ENCODE measurements at places on chromosomes 16 and 17.

- DNase-seq = no peak
Observed at GRCh38 chr16:84095466-84095865, 21.3 kb downstream of the MBTPS1 start.

DNA sequence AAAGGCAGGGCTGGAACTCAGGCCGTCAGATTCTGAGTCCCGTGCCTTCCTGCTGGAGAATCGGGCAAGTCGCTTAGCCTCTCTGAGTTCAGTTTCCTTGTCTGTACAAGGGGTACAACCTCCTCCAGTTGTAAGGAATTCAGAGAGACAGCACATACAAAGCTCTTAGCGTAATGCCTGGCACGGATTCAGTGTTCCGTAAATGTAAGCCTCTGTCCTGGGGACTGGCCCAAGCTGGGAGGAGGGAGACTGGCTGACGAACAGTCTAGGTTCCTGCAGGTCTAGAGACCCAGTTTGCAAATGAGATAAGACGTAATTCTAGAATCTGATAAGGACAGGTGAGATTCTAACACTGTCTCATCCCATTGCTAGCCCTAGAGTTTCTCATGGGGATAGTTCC is 9.9 kb downstream of the METTL22 start:
- DNase-seq = no peak

- DNase-seq = no peak
Observed at GRCh38 chr16:55821210-55821609, 11.7 kb downstream of the CES1 start.

DNA sequence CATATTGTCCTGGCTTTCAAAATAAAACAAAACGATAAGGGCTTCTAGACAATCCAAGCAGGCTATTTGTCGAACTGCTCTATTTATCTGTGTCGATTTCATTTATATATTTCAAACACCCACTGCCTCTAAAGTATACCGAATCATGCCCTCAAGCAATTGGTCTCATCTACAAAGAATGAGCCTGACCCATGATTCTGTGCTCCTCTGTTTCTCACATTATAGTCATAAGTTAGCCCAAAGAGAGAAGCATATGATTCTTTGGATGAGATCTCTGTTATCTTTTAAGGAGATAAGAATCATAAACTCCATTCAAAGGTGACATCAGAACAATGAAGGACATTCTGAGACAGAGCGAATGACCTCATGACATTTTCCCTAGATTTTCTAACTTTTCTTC is 191.1 kb downstream of the MAP2K6 start:
- no peak for DNase-seq

GRCh38 chr17:76727745-76728456 is 1.3 kb downstream of the METTL23 start:
- no peak for DNase-seq

DNA sequence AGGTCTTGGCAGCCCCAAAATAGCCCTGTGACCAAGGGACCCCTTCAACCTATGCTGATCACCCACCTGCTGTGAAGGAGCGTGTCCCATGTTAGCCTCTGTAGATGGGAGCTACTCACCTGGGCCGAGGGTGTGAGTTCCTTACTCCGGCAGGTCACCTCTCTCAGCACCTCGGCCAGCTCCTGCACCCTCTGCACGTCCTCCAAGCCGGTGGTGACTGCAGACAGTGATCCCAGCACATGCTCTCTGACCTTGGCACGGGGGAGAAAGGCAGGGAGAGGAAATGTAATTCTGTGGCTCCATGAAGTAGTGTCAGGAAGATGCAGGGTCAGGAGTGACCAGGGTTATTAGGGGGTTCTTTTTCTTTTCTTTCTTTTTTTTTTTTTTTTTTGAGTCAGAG is 67.7 kb upstream of the BCO1 start:
- no peak for DNase-seq

- no peak for DNase-seq
Observed at GRCh38 chr17:34485999-34486398, 93.4 kb upstream of the TMEM132E start.

GRCh38 chr17:44623070-44623725 is 33.1 kb upstream of the MEIOC start:
- no peak for DNase-seq

- no peak for DNase-seq
Observed at GRCh38 chr16:88634994-88635670, 3.2 kb upstream of the IL17C start.

DNA sequence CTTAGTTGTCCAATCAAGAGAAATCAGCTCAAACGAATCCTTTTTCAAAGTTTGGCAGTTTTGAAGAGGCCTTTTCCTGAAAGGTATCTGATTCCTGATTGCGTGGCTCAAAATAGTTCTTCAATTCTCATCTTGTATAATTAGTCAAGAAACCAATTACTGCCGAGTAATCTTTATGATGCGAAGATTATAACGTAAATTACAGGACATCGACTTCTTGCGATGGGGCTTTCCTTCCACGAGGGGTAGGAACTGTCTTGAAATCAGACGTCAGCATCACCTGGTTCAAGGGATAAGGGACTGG is 644 bp upstream of the ARL2BP start:
- no peak for DNase-seq

DNA sequence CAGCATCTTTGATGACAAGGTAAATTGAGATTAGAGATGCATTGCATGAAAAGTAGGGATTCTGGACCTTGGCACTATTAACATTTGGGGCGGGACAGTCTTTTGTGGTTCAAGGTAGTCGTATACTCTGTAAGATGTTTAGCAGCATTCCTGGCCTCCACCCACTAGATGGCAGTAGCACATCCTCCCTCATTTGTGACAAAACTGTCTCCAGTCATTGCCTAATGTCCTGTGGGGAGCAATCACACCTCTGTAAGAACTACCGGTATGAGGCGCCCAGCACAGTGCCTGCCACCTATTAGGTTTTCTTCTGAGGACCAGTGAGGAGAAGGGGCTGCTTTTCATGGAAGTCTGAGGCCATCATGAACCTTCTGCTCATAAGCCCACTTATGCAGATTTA is 180.8 kb downstream of the RBFOX1 start:
- no peak for DNase-seq

- no peak for DNase-seq
Observed at GRCh38 chr17:48842746-48843145, 11.9 kb downstream of the CALCOCO2 start.

DNA sequence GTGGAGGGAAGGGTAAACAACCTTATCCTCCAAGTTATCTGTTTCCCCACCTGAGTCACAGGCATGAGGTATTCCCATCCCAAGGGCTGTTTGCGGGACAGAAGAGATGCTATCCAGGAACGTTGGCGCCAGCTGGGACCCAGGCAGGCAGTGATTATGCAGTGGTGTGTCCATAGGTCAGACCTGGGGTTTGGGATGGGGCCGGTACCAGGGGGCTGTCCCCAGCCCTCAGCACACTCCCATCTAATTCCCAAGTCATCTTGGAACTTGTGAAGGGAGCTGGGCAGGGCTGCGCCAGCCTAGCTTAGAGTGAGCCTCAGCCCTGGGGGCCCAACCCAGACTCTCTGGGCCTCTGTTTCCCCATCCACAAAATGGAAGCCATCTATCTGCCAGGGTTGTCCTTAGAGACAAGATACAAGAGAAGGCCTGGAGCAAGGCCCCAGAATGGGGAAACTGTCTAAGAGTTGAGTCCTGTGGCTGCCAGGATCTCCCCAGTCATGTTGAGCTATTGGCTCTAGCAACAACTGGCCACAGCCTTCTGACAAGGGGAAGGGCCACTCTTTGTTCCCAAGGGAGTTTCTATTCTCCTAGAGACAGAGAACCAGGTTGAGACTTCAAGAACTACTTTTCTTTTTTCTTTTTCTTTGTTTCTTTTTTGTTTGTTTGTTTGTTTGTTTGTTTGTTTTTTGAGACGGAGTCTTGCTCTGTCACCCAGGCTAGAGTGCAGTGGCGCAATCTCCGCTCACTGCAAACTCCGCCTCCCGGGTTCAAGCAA is 9.8 kb upstream of the JUP start:
- DNase-seq = no peak

DNA sequence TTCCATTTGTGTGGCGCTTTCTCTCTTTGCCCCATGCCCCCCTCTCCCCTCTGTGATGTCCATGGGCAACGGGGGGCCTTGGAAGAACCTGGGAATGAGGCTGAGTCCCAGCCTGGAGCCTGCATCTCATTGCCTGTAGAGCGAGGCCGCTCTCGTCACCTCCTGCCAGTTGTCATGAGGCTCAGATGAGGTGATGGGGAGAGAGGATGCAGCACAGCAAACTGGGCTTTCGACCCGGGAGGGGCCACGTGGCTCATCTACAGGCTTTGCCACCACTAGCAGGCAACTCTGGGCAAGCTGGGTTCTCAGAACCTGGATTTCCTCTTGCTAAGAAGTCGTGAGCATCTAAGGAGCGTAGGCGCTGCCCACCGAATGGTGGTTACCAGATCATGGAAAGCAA is 31.9 kb upstream of the CREBBP start:
- DNase-seq = no peak

DNA sequence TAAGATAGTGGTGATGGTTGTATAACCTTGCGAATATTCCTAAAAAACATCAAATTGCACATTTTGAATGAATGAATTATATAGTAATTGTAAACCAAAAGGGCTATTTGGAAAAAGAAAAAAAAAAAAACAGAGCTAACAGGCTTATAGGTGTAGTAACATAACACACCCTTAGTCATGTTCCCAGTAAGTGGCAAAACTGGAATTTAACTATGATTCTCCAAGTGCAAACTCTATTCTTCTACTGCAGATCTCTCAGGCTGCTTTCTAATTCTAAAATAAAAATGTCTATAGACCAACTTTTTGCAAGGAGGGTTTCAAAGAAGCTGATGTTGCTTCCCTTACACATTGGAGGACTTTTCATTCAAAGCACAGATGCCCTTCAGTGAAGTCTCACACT is 293.2 kb upstream of the MON1B start:
- peak; percentile 10 for DNase-seq

- DNase-seq = no peak
Observed at GRCh38 chr16:22652463-22652845, 141.8 kb downstream of the NPIPB5 start.

DNA sequence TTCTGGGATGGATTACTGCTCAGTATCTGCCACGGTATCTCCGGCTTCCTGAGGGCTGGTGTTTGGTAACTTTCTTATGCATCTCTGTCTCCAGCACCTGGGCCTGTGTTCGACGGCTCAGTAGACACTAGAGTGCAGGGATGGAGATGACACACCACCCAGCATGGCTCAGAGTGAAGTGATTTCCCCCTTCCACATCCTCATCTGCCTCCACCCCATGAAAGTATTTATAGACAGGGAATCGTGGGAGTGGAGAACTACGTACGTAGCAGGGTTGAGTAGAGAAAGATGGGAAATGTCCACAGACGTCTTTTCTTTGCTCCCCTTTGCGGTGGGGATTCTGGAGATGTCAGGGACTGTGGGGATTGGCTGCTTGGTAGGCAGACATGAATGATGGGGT is 11.8 kb upstream of the SLC25A19 start:
- DNase-seq = no peak

GRCh38 chr17:15194859-15195277 is 70.3 kb downstream of the PMP22 start:
- no peak for DNase-seq

- no peak for DNase-seq
Observed at GRCh38 chr16:24829153-24829552, 16.6 kb upstream of the SLC5A11 start.

DNA sequence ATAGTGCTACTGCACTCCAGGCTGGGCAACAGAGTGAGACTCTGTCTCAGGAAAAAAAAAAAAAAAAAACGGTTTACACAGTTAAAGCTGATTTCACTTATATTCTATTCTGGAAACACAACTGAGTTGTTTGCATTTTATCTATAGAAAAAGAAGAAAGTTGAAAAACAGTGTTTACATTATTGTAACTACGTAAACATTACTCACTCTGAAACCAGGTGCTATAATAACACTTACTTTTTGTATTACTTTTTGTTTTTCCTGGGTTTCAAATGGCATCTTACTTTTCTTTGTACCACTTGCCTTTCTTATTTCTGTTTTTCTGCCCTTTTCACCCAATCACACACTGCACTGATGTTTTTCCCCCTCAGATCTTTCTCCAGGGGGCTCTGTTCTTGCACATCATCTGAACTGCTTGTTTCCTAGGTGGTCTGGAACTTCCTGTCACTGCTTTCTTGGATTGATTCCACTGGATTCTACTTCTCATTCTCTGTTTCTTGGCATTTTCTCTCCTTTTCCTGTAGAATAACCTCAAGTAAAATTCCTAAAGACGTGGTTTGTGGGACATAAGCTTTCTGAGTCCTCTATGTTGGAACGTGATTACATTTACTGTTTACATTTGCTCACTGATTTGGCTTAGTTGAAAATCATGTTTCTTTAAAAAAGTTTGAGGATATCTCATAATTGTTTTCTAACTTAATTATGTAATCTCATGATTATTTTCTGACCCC is 142.1 kb downstream of the HS3ST3B1 start:
- DNase-seq = no peak

- DNase-seq = no peak
Observed at GRCh38 chr16:87161822-87162676, 155.1 kb downstream of the C16orf95 start.

DNA sequence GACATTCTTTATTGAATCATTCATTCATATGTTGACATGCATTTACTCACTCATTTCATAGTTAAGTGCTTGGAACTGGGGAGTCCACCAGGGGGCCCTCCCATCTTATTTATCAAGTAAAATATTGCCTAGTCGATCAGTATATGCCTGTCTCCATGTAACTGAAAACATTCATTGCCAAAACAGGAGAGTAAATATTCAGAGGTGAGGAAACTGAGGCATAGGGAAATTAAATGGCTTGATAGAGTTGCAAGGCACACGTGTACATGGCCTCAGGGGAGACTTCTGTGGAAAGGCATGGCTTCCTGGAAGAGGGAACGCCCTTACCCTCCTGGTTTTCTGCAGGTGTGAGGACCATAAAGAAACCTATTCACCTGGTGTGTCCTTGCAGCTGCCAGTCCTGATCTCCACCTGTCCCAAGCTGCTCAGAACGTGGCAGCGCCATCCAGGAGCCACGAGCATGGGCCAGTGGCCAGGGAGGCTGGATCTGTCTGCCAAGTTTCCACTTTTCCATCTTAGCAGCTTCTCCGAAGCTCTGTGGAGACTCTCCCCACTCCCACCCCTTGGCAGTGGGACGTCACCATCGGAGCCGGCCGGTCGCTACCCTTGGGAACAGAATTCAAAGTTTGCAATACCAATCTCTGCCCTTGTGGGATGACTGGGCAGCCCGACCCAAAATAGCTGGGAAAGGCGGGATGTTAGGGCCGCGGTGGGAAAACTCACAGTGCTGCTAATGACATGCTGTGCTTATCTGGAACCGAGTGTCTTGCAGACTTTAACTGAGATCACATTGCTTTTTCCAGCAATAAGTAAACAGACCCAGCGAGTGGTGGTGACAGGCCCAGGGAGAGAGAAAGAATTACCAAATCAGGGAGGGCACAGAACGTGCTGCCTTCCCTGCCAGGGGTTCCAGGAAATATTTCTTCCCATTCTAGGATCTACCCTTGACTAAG is 4.1 kb upstream of the C1QTNF1 start:
- peak; percentile 68 for DNase-seq

DNA sequence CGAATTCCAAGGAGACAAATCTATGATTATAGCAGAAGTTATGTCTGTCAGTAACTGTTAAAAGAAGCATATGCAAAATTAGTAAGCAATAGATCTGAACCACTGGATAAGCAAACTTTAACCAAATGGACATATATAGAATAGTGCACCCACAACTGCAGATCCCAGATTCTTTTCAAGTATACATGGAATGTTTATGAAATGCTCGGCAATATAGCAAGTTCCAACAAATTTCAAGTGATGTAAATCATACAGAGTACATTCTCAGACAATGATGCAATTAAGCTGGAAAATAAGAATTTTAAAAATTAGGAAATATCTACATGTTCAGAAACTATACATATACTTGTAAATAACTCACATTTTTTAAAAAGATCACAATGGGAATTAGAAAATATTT is 8.4 kb upstream of the HELZ start:
- DNase-seq = peak; percentile 53

GRCh38 chr17:4785311-4786105 is 656 bp downstream of the VMO1 start:
- no peak for DNase-seq
